Regular cardiac myocyte (primary cell): ENCODE measurements at places on chromosomes 1 and 21. TPM values are rescaled to one million over a fixed set of nuclear protein-coding genes. Genes with fewer than 3 reads are reported as not detected.

CCDC181 gene
- 0.77 and 1.7 TPM in 2 replicates for total RNA-seq

THEMIS2 gene
- 3.3 and 5.6 TPM in 2 replicates for total RNA-seq

LCE3D gene
- not detected in 2 replicates for total RNA-seq

NUDT4B gene
- 7.3 and 29.7 TPM in 2 replicates for total RNA-seq

CENPF gene
- total RNA-seq: 10.1 and 64.8 TPM in 2 replicates

GNG4 gene
- under 0.01 and 0.19 TPM in 2 replicates for total RNA-seq

SLC6A9 gene
- 2.1 and 4.2 TPM in 2 replicates for total RNA-seq

RNF223 gene
- total RNA-seq: not detected in 2 replicates

ADCY10 gene
- total RNA-seq: 0.19 and 0.56 TPM in 2 replicates

KCNJ9 gene
- total RNA-seq: under 0.01 TPM in 1 of 2 replicates, not detected in the other

MTR gene
- total RNA-seq: 36.8 and 40.6 TPM in 2 replicates

ADAMTS5 gene
- 3.8 and 5.1 TPM in 2 replicates for total RNA-seq

TMPRSS15 gene
- total RNA-seq: not detected in 2 replicates

SPATA45 gene
- 1.1 TPM in 1 of 2 replicates, not detected in the other for total RNA-seq

RPAP2 gene
- 7.1 and 10.4 TPM in 2 replicates for total RNA-seq

ACADM gene
- total RNA-seq: 19.2 and 39.5 TPM in 2 replicates
